ENCODE measurements at places on chromosomes 4 and X. TPM values are rescaled to one million over a fixed set of nuclear protein-coding genes. Genes with fewer than 3 reads are reported as not detected.

DNA sequence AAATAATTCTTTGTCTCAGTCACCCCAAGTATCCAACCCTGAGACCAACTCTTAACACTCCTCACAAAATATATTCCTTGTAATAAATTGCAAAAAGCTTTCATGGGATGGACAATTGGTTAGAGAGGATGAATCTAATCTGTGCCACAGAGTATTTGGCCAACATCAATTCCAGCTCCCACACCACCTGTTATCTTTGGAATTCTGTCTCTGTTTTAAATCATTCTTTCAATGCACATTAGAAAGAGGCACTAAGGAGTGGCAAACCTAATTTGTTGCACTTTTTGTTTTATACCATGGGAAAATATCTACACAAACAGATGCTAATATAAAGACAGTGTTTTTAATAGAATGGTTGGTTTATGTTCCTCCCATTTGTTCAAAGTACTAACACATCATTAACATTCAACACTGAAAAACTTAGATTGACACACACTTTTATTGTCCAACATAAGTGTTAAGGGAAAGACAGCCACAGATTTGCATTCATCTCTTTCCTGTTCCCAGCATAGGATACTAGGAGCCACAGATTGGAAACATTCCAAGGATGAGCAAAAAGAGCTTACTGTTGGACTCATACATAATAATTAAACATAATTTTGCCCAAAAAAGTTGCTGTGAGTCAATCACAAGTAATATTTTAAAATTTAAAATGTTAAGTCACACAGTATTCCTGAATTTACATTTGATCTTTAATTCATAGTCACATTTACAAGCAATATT, 116.4 kb downstream of the PPA2 start:
- DNase-seq = no peak

DNA sequence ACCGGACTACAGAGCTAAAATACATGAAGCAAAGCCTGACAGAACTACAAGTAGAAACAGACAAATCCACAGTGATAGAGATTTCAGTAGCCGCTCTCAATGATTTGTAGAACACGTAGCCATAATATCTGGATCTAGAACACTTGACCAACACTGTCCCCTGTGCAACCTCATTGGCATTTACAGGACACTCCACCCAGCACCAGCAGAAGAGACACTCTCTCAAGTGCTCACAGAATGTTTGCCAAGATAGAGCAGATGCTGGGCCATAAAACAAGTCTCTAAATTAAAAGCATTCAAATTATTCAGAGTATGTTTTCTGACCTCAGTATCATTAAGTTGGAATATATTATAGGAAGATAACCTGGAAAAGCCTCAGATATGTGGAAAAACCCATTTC, 21.7 kb downstream of the HTT start:
- DNase-seq = no peak

GRCh38 chr4:130738233-130738632, 1642.3 kb downstream of the C4orf33 start:
- no peak for DNase-seq

- no peak for DNase-seq
Observed at GRCh38 chr4:163638909-163639308, 144.4 kb downstream of the TMA16 start.

- DNase-seq = no peak
Observed at GRCh38 chr4:161133586-161134276, 1030.1 kb downstream of the FSTL5 start.

GRCh38 chr4:65880594-65880993, 210.3 kb upstream of the EPHA5 start:
- DNase-seq = no peak

DNA sequence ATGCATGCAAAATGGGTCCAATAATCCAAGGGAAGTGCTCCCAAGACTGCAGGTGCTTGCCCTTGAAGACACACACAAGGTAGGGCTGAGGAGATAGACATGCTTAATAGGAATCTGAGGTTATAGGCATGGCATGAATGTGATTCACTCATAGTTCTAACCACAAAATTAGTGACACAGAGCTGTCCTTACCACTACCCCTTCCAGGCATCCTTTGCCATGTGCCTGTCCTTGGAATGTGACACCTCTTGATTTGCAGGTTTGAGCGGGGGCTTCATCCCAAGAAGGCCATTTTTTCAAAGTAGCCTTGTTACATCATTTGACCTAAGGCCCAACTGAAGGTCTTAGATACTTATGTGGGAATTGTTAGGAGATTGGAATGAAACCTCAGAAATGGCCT, 112.5 kb downstream of the CCNG2 start:
- DNase-seq = no peak

POLA1 gene
- 12.1 TPM for total RNA-seq

ABLIM2 gene
- 41.8 TPM for total RNA-seq

Measured in spleen (tissue), 13 donors.